ENCODE measurements at places on chromosomes 11 and 22.
A peak's percentile ranks its signal among the peaks of the same experiment; 100 is the strongest.

DNA sequence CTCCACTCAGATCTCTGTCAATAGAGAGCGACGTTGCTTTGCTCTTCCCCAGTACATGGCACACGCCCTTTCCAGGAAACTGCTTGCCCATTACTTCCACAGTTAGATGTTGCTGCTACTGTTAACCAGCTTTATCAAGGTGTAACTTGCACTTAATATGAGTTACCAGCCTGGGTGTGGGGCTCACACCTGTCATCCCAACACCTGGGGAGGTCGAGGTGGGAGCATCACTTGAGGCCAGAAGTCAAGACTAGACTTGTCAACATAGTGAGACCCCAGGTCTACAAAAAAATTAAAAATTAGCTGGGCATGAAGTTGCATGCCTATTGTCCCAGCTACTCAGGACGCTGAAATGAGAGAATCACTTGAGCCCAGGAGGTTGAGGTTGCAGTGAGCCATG lies 177.1 kb upstream of the B3GAT1 start:
- DNase-seq = no peak

GRCh38 chr11:130434521-130435223 lies 6.3 kb upstream of the ADAMTS8 start:
- DNase-seq = peak; percentile 82

DNA sequence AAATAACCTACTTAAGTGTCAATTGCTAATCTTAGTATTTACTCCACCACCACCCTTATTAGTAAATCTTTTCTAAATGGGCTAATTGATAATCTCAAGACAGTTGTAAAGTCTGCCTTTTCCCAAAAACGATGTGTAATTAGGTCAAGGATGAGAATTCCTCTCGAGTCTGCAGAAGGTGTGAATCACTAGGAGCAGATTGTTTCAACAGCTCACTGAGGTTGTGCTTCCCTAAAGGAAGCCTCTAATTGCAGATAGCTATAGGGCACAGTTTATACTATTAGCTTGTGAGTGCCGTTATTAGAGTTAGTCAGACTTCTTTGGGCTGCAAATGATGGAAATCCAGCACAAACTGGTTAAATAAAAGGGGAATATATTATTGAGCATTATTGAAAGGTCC lies 84.9 kb downstream of the C11orf91 start:
- no peak for DNase-seq

DNA sequence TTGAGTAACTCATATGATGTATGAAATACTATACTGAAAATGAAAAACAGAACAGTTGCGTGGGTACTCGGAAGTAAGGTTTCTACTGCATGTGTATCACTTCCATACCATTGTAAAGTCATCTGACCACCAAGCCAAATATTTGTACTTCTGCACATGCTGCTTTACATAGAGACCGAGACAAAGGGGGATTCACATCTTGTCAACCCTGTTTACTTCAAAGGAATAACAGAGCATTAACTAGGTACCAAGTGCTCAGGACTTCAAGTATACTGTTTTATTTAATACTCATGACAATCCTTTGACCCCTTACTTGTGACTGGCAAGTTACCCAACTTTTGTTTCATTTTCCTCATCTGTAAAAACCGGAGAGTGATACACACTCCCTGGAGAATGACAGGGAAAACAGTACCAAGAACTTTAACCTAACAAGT lies 9.9 kb downstream of the MAPK1 start:
- peak; percentile 30 for DNase-seq

DNA sequence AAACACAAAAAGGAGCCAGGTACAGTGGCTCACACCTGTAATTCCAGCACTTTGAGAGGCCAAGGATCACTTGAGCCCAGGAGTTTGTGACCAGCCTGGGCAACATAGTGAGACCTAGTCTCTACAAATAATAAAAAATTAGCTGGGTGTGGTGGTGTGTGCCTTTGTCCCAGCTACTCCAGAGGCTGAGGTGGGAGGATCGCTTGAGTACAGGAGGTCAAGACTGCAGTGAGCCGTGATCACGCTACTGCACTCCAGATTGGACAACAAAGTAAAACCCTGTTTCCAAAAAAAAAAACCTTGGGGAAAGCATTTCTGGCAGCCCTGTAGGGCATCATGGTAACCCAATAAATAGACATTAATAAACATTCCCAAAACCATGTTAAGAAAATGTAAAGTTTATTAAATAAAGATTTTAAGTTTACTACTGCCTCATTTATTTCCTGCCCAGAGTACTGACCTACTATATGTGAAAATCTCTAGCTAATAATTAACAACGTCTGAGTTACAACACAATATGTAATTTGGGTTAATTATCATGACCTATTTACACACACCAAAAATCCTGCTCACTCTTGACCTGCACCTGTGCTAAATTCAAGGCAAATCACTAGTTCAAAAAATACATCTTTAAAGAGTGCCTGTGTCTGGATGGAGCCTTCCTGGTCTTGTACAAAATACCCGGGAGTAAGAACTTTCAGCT lies 8.4 kb downstream of the EEF1G start:
- no peak for DNase-seq

- peak; percentile 13 for DNase-seq
Measured at GRCh38 chr11:130672911-130673310, 224.5 kb downstream of the ADAMTS15 start.

GRCh38 chr11:11265994-11266606 lies 87.0 kb downstream of the CSNK2A3 start:
- DNase-seq = peak; percentile 3

DNA sequence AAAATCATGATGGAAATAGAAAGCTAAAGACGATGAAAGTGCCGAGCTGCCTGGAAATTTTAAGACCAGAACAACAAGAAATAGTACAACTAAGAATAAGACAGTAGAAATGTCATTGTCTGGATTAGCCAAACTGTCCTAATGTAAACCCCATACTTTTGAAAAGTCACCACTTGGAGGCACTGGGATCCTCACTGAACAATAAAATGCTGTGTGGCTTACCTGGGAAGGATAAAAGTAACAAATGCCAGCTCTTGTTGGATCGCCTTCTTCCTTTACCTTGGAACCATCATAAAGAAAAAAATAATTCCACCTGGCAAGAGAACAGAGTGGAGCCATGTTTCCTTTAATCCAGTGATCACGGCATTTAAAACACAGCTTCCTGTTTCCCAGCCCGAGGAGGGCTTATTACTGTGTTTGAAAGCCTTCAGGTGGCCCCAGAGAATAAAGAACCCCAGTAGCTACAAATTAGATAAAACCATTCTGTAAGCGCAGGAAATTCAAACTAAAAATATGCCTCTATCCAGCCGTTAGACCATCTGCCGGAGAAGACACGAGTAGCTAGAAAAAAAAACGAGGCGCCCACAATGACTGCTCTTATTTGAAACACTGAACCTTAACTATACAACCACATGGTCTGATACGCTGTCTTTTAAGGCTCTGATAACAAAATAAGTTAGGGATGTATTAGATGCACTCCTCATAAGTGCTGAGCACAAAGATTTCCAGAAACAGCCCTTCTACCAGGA lies 4.4 kb downstream of the HPS4 start:
- no peak for DNase-seq

- no peak for DNase-seq
Measured at GRCh38 chr11:17585911-17586695, 39.0 kb downstream of the OTOG start.

DNA sequence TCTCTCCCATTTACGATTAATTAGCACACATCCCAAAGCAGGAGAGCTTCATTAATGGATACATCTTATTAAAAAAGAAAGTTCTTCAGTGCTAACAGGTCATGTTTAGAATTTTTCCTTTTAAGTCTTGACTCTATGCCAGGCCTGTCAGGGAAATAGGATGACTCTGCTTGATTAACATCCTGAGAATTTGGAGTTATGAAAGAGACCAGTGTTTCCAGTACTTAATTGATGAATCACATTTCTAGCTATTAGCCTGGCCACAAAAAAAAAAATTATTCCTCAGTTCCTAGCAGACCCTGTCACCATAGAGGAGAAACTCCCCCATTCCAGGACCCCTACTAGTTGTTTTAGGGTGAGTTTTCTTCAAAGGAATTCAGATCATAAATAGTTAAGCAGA lies 23.6 kb upstream of the ME3 start:
- peak; percentile 92 for DNase-seq

- no peak for DNase-seq
Measured at GRCh38 chr11:58771458-58771855, 39.7 kb upstream of the GLYAT start.

GRCh38 chr11:130675917-130676316 lies 227.5 kb downstream of the ADAMTS15 start:
- no peak for DNase-seq

DNA sequence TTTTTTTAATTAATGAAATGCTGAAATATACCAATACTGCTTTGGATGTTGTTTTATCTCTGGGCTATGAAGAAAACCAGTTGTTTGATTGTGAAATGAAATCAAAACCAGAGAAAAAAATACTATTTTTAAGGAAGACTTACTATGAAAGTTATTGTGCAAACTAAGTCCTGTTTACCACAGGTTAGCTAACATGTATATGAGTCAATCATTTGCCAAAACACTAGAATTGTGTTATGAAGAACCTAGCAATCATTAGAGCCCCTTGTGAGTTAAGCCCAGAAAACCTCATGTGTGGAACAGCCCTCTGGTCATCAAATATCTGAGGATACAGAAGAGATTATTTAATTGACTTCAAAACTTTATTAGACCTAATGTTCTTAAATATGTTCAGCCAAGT lies 83.7 kb downstream of the FAT3 start:
- DNase-seq = no peak

- peak; percentile 38 for DNase-seq
Measured at GRCh38 chr11:79312617-79313529, 128.0 kb downstream of the TENM4 start.

GRCh38 chr11:93733474-93733873 lies 7.8 kb downstream of the TAF1D start:
- DNase-seq = no peak

DNA sequence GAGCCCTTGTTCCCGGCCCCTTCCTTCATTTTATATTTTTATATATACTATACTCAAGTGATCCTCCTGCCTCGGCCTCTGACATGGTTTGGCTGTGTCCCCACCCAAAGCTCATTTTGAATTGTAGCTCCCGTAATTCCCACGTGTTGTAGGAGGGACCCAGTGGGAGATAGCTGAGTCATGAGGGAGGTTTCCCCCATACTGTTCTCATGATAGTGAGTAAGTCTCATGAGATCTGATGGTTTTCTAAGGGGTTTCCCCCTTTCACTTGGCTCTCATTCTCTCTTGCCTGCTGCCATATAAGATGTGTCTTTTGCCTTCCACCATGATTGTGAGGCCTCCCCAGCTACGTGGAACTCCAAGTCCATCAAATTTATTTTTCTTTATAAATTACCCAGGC lies 7.2 kb upstream of the ZNF280A start:
- no peak for DNase-seq

DNA sequence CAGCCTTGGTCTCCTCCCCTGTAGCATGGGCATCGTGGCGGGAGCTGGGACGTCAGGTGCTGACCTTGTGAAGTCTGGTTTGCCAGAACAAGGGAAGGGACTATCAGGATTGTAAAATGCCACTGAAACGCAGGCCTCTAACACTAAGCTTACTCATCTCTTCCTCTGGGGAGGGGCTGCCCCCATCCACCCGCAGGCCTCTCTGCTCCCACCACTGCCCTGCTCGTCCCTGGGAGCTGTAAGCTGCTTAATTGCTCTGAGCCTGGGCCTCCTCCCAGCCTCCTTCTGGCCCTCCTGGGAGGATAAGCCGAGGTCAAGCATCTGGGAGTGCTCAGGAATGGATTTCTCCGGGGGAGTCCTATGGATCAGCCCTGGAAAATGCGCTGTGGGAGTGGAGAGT lies 8.4 kb downstream of the SHISAL1 start:
- peak; percentile 47 for DNase-seq

DNA sequence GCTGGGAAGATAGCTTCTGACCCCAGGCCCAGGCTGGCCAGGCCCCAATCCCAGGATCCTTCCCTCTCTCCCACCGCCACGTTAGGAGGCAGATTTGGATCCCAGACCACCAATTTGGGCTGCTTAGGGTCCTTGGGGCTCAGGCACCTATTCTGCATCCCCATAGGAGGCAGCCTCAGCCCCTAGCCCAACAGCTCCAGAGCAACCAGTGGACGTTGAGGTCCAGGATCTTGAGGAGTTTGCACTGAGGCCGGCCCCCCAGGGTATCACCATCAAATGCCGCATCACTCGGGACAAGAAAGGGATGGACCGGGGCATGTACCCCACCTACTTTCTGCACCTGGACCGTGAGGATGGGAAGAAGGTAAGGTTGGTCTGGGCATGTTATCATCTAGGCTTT lies 16.1 kb downstream of the TUB start:
- no peak for DNase-seq

DNA sequence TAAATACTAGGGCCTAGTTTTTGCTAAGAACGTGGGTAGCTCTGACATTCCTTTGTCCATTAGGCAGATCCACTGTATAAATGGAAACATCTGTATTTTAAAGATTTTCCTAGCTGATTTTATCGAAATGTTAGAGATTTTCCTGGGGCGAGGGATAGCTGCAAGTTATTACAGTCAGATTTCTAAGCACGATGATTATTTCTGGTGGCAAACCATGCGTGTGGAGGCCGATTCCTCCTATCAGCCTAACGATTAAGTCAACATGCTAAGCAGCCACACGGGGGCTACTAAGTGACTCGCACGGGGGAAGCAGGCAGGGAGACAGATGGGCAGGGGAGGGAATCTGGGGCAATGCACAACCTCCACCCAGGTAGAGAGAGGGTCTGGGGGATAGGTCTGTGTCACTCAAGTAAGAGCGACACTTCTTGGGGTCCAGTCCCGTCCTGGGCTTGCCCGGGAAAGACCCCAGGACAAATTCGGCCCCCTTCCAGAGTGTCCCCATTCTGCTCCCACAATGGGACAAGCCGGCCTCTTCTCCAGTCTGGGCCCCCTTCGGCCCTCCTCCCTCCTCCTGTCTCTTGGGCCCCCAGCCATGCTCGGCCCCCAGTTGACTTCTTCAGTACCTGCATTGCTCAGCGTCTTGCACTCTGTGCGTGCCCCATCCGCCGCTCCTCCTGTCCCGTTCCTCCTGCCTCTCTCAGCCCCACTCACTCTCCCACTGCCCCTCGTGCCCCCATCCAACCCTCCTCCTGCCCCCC lies 571 bp downstream of the C11orf24 start:
- DNase-seq = peak; percentile 83

GRCh38 chr11:128105511-128105910 lies 481.8 kb downstream of the ETS1 start:
- no peak for DNase-seq

- no peak for DNase-seq
Measured at GRCh38 chr11:121300972-121301699, 8.6 kb downstream of the SC5D start.

GRCh38 chr11:86230921-86231434 lies 13.6 kb upstream of the EED start:
- DNase-seq = no peak

Measured in IMR-90 (cell line).